Stimulated activated CD4-positive, alpha-beta T cell treated with anti-CD3 and anti-CD28 coated beads, Interleukin-15, amount 100 ng/mL, for 48 hours (primary cell): ENCODE measurements at places on chromosomes 1 and 21.
A peak's percentile ranks its signal among the peaks of the same experiment; 100 is the strongest.

GRCh38 chr1:224193319-224193966 is 10.4 kb downstream of the DEGS1 start:
- no peak for DNase-seq

- no peak for DNase-seq
Measured at GRCh38 chr21:15018382-15018781, 46.4 kb downstream of the NRIP1 start.

DNA sequence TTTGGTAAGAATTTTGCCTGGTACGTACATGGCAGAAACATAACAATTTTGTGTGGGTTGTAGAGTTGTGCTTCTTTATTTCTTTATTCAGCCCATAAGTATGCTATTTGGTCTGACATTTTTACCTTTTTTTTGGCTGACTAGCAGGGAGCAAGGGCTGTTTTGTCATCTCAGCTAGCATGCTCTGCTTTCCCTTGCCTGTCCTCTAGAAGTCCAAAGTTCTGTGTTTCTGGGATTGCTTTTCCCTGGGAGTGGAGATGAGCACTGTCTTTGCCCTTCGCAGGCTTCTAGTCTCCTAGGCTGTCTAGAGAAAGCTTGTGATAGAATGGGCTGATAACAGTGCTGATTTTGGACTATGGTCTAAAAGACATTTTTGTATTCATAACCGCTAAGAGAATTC is 7.5 kb downstream of the UCK2 start:
- no peak for DNase-seq

- DNase-seq = no peak
Measured at GRCh38 chr1:109827986-109828385, 64.3 kb upstream of the EPS8L3 start.

DNA sequence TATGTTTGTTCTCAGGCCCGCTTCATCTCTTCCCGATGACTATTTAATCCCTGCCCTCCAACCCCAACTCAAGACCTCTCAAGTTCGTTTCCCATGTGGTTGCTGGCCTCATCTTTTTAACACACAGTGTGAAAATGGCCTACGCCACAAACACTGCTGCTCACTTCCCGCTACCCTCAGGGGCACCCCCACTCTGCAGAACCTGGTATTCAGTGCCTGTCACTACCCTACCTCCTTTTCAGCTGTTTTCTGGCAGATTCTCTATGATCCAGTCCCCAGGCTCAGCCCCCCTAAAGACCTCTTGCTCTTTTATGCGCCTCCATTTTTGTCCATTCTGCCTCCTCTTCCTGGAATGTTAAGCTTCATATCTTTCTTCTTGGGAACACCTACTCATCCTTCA is 152.6 kb upstream of the C1orf174 start:
- DNase-seq = no peak

DNA sequence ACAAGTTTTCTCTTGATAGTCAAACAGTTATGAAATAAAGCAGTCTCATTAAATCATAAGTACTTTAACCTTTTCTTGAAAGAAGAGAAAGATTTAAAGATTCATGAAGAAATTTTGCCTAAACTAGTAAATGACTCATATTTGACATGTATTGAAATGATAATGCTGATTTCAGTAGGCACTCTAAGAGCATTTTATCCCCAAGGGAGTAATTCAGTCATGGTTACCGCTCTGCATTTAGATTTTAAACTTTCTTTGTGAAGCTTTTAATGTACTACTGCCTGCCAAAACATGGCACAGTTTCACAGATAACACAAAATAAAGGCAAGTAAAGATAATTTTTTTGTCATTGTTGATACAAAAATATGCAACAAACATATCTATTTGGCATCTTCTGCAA is 6.8 kb downstream of the USH2A start:
- no peak for DNase-seq

GRCh38 chr1:151992303-151993083 is 1.2 kb downstream of the S100A10 start:
- DNase-seq = no peak

- DNase-seq = peak; percentile 5
Measured at GRCh38 chr1:22861764-22862440, 110.8 kb downstream of the LACTBL1 start.
